Activated CD4-positive, alpha-beta T cell treated with anti-CD3 and anti-CD28 coated beads for 36 hours (primary cell): ENCODE measurements at places on chromosomes 1 and 21. TPM values are rescaled to one million over a fixed set of nuclear protein-coding genes. Genes with fewer than 3 reads are reported as not detected.
A peak's percentile ranks its signal among the peaks of the same experiment; 100 is the strongest.

DNA sequence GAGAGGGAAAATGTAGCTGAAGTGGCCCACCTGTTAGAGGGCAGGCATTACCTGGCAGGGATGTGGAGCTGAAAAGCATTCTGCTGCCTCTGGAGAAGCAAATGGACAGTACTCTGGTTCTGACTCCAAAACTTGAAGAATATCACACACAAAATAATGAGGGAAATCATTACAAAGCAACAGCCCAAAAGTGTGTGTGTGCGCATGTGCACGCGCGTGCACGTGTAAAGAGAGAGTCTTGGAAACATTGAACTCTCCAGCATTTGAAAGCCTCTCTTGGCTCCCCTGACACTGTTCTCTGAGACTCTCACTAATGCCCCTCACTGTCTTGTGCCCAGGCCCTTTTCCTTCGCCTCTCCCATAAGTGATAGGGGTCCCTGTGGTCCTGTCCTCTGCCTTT, 2.3 kb upstream of the VTCN1 start:
- H3K27me3 ChIP-seq, result no peaks in the 10 kb centered on the region
- DNase-seq, result no peak
- no peaks in the 10 kb centered on the region for H3K4me1 ChIP-seq

GRCh38 chr1:201171063-201172036, 17.1 kb upstream of the TMEM9 start:
- peak overlapping the region; percentile 71 for H3K4me3 ChIP-seq
- H3K27ac ChIP-seq, result peak overlapping the region; percentile 90
- H3K4me1 ChIP-seq, result peaks cover 21% of the 10 kb centered on the region
- DNase-seq, result peak; percentile 86

- H3K27me3 ChIP-seq, result no peaks in the 10 kb centered on the region
- DNase-seq, result no peak
- no peak overlapping the region for H3K4me3 ChIP-seq
- no peaks in the 10 kb centered on the region for H3K36me3 ChIP-seq
- peaks cover 32% of the 10 kb centered on the region for H3K4me1 ChIP-seq
Measured at GRCh38 chr1:51623025-51623424, 6.1 kb downstream of the OSBPL9 start.

DNA sequence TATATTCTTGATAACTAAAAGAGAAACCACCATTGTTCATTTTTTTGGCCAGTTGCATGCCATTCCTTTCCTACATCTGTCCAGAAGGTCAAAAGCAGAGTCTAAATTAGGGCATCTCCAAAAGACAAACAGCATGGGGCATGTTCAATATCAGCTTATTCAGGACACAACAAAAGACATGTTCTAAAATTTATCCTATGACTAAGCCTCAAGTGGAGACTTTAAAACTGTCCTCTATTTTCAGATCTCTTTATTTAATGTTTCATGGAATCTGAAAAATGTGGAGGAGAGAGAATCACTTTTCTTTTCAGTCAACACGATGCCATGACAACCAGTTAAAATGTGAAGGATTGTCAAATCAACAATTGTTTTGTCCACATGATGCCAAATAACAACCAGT, 303.4 kb upstream of the PRMT6 start:
- no peaks in the 10 kb centered on the region for H3K27me3 ChIP-seq
- no peak overlapping the region for H3K27ac ChIP-seq
- DNase-seq, result no peak

DNA sequence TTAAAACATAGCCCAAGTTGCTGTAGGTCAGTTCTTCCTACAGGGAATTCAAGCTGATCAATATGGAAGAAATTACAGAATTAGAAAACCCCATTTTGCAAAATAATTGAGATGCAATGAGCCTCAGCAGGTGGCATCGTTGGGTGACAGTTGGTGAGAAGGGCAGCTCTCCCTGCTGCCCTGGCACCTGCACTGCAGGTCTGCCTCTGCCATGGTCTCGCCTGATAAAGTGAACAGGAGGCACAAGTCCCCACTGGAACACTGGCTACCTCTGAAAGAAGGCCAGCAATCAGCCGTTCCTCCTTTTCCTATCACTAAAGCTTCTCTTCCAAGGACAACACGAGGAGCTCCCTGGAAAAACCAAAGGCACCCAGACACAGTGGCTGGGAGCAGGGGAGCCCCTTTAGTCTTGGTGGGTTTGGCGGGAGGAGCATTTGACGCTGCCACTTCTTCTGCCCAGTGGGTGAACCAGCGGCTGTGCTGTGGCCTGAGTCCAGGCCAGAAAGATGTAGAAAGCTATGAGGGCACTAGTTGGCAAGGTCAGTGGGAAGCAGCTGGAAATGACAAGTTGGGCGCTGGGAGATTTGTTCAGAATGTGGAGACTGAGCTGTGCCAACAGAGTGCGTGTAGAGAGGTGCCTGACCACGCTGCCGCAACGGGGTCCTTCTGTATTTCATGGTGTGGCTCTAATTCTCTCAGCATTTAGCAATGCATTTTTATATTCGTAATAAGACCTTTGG, 93.1 kb downstream of the RIPK4 start:
- H3K36me3 ChIP-seq, result no peaks in the 10 kb centered on the region
- no peak overlapping the region for H3K4me3 ChIP-seq
- no peak for DNase-seq
- H3K4me1 ChIP-seq, result peaks cover 6% of the 10 kb centered on the region

- H3K4me3 ChIP-seq, result no peak overlapping the region
- no peak overlapping the region for H3K27ac ChIP-seq
- peaks cover 5% of the 10 kb centered on the region for H3K4me1 ChIP-seq
- DNase-seq, result no peak
- no peaks in the 10 kb centered on the region for H3K36me3 ChIP-seq
Measured at GRCh38 chr1:164561472-164561871, 2.5 kb downstream of the PBX1 start.

DNA sequence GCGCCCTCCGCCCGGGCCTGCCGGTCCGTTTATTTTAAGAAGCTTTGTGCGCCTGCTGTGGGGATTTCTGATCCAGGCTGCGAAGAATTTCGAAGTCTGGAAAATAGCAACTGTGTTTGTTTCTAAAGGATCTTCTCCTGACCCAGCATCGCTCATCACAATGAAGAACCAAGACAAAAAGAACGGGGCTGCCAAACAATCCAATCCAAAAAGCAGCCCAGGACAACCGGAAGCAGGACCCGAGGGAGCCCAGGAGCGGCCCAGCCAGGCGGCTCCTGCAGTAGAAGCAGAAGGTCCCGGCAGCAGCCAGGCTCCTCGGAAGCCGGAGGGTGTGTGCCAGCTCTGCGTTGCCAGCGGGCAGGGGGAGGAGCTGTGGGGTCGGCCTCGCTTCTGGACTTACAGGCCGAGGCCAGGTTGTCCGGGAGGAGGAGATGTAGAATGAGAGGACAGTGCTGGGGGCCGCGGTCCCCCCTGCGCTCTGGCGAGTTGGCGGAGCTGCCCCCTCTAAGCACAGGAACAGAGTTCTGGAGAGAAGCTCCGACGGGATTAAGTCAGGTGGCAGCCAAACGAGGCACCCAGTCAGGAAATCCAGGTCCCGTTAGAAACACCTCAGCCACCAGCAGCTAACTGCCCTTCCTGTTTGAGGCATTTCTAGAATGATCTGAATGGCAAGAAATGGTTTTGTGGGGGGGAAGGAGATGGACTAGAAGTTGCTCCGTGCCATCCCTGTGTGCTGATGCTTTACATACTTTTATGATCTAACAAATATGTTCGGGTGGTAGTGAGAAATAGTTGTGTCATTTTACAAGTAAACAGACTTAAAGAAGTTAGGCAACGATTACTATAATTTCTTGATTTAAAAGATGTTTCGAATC, 948 bp downstream of the TXLNA start:
- peak; percentile 64 for DNase-seq
- H3K27ac ChIP-seq, result peak overlapping the region; percentile 96

DNA sequence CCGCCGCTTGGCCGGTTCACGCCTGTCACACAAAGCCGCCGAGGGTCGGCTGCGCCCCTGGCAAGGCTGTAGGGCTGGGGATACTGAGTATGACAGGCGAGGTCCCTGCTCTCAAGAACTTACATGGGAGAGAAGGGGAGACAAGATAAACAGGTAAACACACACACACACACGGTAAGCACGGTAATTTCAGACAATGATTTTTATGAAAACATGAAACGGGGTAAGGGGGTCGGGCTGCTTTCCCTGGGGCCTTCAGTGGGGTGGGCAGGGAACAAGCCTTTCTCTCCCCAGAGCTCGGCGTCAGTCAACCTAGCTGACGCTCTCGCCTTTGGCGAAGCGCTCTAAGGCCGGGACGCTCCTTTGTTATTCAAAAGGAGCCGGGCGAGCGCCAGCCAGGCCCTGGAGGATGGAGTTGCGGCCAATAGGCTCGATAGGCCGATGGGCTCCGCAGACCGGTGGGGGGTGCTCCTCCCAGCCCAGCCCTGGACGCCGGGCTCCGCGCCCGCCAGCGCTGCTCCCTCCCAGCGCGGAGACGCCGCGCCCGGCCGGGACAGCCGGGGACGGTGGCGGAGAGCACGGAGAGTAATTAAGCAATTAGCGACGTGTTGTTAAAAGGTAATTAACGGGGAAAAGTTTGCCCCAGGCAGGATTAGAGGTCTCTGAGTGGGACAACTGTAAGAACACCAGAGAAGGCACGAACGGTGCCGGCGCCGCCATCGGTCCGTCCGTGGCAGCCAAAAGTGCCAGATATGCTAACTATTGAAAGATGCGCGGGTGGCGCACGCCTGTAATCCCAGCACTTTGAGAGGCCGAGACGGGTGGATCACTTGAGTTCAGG, 950 bp upstream of the INKA2 start:
- DNase-seq, result peak; percentile 34
- peak overlapping the region; percentile 1 for H3K27ac ChIP-seq
- H3K4me3 ChIP-seq, result peak overlapping the region; percentile 80
- H3K27me3 ChIP-seq, result peaks cover 33% of the 10 kb centered on the region
- no peaks in the 10 kb centered on the region for H3K36me3 ChIP-seq

DNA sequence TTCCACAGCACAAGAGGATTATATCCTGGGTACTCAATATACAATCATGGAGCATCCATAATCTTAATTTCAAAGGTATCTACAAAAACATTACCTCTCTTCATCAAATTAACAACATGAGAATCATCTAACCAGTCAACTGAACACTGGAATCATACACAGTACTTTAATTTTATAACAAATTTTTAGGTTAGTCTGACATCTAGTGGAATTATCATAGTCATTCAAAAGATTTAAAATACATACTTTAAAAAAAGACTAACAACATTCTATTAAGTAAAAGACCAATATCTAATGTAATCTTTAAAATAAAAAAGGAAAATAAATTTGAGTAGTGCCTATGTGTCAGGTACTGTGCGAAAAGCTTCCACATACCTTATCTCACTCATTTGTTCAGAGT, 16.8 kb upstream of the SH3GLB1 start:
- H3K36me3 ChIP-seq, result no peaks in the 10 kb centered on the region
- H3K4me3 ChIP-seq, result no peak overlapping the region
- H3K27me3 ChIP-seq, result no peaks in the 10 kb centered on the region
- H3K27ac ChIP-seq, result no peak overlapping the region

- H3K27me3 ChIP-seq, result no peaks in the 10 kb centered on the region
- no peaks in the 10 kb centered on the region for H3K36me3 ChIP-seq
- H3K4me3 ChIP-seq, result no peak overlapping the region
- H3K4me1 ChIP-seq, result no peaks in the 10 kb centered on the region
- no peak for DNase-seq
- no peak overlapping the region for H3K27ac ChIP-seq
Measured at GRCh38 chr21:18725653-18726052, 322.1 kb upstream of the TMPRSS15 start.

DNA sequence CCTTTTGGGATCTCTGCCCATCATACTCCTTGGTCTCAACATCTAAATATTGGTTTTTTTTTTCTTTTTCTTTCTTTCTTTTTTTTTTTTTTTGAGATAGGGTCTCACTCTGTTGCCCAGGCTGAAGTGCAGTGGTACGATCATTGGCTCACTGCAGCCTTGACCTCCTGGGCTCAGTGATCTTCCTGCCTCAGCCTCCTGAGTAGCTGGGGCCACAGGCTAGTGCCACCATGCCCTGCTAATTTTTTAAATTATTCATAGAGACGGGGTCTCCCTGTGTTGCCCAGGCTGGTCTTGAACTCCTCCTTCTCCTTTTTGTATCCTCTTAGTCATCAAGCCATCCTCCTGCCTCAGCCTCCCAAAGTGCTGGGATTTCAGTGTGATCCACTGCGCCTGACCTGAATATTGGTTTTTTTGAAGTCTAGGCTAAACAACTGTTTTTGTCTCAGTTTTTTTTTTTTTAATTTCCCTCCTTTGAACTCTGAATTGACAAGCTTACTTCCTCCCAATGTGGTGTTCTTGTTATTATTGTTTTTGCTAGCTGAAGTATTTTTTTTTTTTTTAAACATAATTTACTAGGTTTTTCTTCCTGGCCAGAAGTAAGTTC, 30.9 kb downstream of the MAPKAPK2 start:
- H3K4me1 ChIP-seq, result peaks cover 74% of the 10 kb centered on the region
- no peak for DNase-seq
- H3K27ac ChIP-seq, result peak overlapping the region; percentile 89
- no peaks in the 10 kb centered on the region for H3K36me3 ChIP-seq
- no peak overlapping the region for H3K4me3 ChIP-seq

- DNase-seq, result peak; percentile 1
- H3K4me1 ChIP-seq, result peaks cover 4% of the 10 kb centered on the region
- no peaks in the 10 kb centered on the region for H3K36me3 ChIP-seq
- no peak overlapping the region for H3K27ac ChIP-seq
- no peak overlapping the region for H3K4me3 ChIP-seq
Measured at GRCh38 chr21:46149205-46149901, 6.0 kb downstream of the FTCD start.

GRCh38 chr1:94599095-94599813, 57.7 kb upstream of the F3 start:
- DNase-seq, result no peak
- no peak overlapping the region for H3K4me3 ChIP-seq
- H3K27me3 ChIP-seq, result peaks cover 11% of the 10 kb centered on the region
- no peak overlapping the region for H3K27ac ChIP-seq

GRCh38 chr1:211114446-211114845, 19.5 kb downstream of the KCNH1 start:
- H3K27me3 ChIP-seq, result peaks cover 25% of the 10 kb centered on the region
- DNase-seq, result no peak
- no peak overlapping the region for H3K4me3 ChIP-seq
- H3K36me3 ChIP-seq, result no peaks in the 10 kb centered on the region
- no peak overlapping the region for H3K27ac ChIP-seq

GRCh38 chr1:106727171-106727570, 329.3 kb upstream of the PRMT6 start:
- no peaks in the 10 kb centered on the region for H3K36me3 ChIP-seq
- no peak overlapping the region for H3K4me3 ChIP-seq
- no peak overlapping the region for H3K27ac ChIP-seq
- H3K27me3 ChIP-seq, result no peaks in the 10 kb centered on the region
- DNase-seq, result no peak
- H3K4me1 ChIP-seq, result no peaks in the 10 kb centered on the region

- no peak overlapping the region for H3K4me3 ChIP-seq
- no peaks in the 10 kb centered on the region for H3K27me3 ChIP-seq
- H3K36me3 ChIP-seq, result no peaks in the 10 kb centered on the region
- peak; percentile 22 for DNase-seq
Measured at GRCh38 chr1:28297826-28298225, 31.0 kb upstream of the MED18 start.

GRCh38 chr21:36613059-36613458, 85.9 kb upstream of the SIM2 start:
- H3K27me3 ChIP-seq, result peaks cover 7% of the 10 kb centered on the region
- H3K4me3 ChIP-seq, result no peak overlapping the region
- no peaks in the 10 kb centered on the region for H3K4me1 ChIP-seq
- H3K36me3 ChIP-seq, result no peaks in the 10 kb centered on the region

- peaks cover 14% of the 10 kb centered on the region for H3K4me1 ChIP-seq
- no peaks in the 10 kb centered on the region for H3K36me3 ChIP-seq
- no peak overlapping the region for H3K27ac ChIP-seq
- H3K27me3 ChIP-seq, result no peaks in the 10 kb centered on the region
- no peak for DNase-seq
- H3K4me3 ChIP-seq, result no peak overlapping the region
Measured at GRCh38 chr21:41894511-41894910, 15.4 kb upstream of the PRDM15 start.

C2CD4D gene
- 2.4 TPM for total RNA-seq

CAMSAP2 gene
- 3.0 TPM for total RNA-seq

A3GALT2 gene
- total RNA-seq, result not detected

RORC gene
- total RNA-seq, result 3.8 TPM

APOBEC4 gene
- not detected for total RNA-seq
